ENCODE measurements at places on chromosomes 12 and 14. TPM values are rescaled to one million over a fixed set of nuclear protein-coding genes. Genes with fewer than 3 reads are reported as not detected.

GRCh38 chr12:68971404-68971803 is 38.4 kb upstream of the CPM start:
- H3K4me1 ChIP-seq: no peaks in the 10 kb centered on the region
- no peaks in the 10 kb centered on the region for H3K36me3 ChIP-seq
- no peaks in the 10 kb centered on the region for H3K27me3 ChIP-seq
- DNase-seq: no peak
- no peak overlapping the region for H3K27ac ChIP-seq

SERPINA10 gene
- not detected for total RNA-seq

GRCh38 chr14:74763803-74764531 is 851 bp downstream of the YLPM1 start:
- H3K36me3 ChIP-seq: peaks cover 6% of the 10 kb centered on the region
- peaks cover 27% of the 10 kb centered on the region for H3K4me1 ChIP-seq
- H3K27me3 ChIP-seq: no peaks in the 10 kb centered on the region
- no peak for DNase-seq

DIO2 gene
- total RNA-seq: 38.8 TPM

ANO4 gene
- total RNA-seq: not detected

FAM90A1 gene
- total RNA-seq: not detected

- no peaks in the 10 kb centered on the region for H3K27me3 ChIP-seq
- no peaks in the 10 kb centered on the region for H3K36me3 ChIP-seq
- H3K4me3 ChIP-seq: no peak overlapping the region
- H3K27ac ChIP-seq: no peak overlapping the region
Measured at GRCh38 chr12:59491877-59492276, 104.0 kb upstream of the SLC16A7 start.

DNA sequence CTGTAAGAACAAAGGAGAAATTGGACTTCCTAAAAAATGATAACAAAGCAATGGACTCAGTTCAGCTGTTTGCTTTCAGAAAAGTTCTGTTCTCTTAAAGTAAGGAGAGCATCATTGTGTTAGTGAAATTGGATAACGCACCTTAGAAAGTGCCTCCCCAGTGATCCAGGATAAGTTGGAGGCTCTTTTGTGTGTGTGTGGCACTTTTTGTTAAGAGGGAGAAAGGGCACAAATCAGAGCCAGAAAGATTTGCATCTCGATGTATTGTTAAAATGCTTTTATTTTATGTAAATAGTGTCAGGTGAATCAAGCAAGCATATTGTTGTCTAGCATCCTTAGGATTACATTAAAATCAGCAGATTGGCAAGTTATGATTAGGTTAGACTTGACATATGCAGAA is 2.1 kb downstream of the STK38L start:
- H3K4me1 ChIP-seq: peaks cover 13% of the 10 kb centered on the region
- no peaks in the 10 kb centered on the region for H3K27me3 ChIP-seq
- no peaks in the 10 kb centered on the region for H3K36me3 ChIP-seq
- H3K4me3 ChIP-seq: peak overlapping the region; percentile 99

NPFF gene
- not detected for total RNA-seq

DNA sequence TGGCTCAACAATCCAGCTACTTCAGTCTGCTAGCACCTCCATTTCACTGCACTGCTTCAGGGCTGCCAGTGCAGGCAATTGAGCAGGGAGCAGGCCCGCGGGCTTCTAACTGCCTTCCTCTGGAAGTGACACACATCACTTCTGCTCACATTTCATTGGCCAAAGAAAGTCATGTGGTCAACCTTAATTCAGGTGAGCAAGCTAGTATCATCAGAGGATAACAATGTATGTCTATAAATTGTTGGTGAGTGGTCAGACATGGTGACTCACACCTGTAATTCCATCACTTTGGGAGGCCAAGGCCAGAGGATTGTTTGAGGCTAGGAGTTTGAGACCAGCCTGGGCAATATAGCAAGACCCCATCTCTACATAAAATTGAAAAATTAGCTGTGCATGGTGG is 22.3 kb upstream of the CHGA start:
- H3K36me3 ChIP-seq: no peaks in the 10 kb centered on the region
- no peaks in the 10 kb centered on the region for H3K4me1 ChIP-seq
- H3K27me3 ChIP-seq: peaks cover 6% of the 10 kb centered on the region
- no peak overlapping the region for H3K27ac ChIP-seq
- no peak for DNase-seq
- H3K4me3 ChIP-seq: no peak overlapping the region

- no peak overlapping the region for H3K27ac ChIP-seq
- no peaks in the 10 kb centered on the region for H3K36me3 ChIP-seq
- DNase-seq: no peak
- H3K4me1 ChIP-seq: no peaks in the 10 kb centered on the region
- peaks cover 23% of the 10 kb centered on the region for H3K27me3 ChIP-seq
- no peak overlapping the region for H3K4me3 ChIP-seq
Measured at GRCh38 chr12:113108308-113108707, 27.3 kb downstream of the RASAL1 start.

- H3K27me3 ChIP-seq: no peaks in the 10 kb centered on the region
- no peak for DNase-seq
- H3K36me3 ChIP-seq: no peaks in the 10 kb centered on the region
- no peaks in the 10 kb centered on the region for H3K4me1 ChIP-seq
- H3K4me3 ChIP-seq: no peak overlapping the region
- H3K27ac ChIP-seq: no peak overlapping the region
Measured at GRCh38 chr12:49854976-49855375, 12.1 kb upstream of the BCDIN3D start.

- H3K4me1 ChIP-seq: no peaks in the 10 kb centered on the region
- no peak overlapping the region for H3K4me3 ChIP-seq
- no peak overlapping the region for H3K27ac ChIP-seq
- no peak for DNase-seq
- H3K27me3 ChIP-seq: no peaks in the 10 kb centered on the region
Measured at GRCh38 chr12:89179983-89180382, 172.3 kb downstream of the DUSP6 start.

GRCh38 chr12:95633732-95634465 is 82.6 kb upstream of the USP44 start:
- H3K4me3 ChIP-seq: no peak overlapping the region
- H3K36me3 ChIP-seq: no peaks in the 10 kb centered on the region
- peaks cover 5% of the 10 kb centered on the region for H3K4me1 ChIP-seq
- no peaks in the 10 kb centered on the region for H3K27me3 ChIP-seq
- no peak overlapping the region for H3K27ac ChIP-seq

- no peak overlapping the region for H3K4me3 ChIP-seq
- no peak overlapping the region for H3K27ac ChIP-seq
- H3K4me1 ChIP-seq: no peaks in the 10 kb centered on the region
- H3K36me3 ChIP-seq: peaks cover 8% of the 10 kb centered on the region
Measured at GRCh38 chr12:47876440-47876960, 28.3 kb downstream of the VDR start.

GRCh38 chr12:3342051-3342450 is 149.0 kb upstream of the PRMT8 start:
- no peak overlapping the region for H3K27ac ChIP-seq
- no peak for DNase-seq
- H3K4me1 ChIP-seq: no peaks in the 10 kb centered on the region
- peaks cover 7% of the 10 kb centered on the region for H3K27me3 ChIP-seq
- H3K36me3 ChIP-seq: no peaks in the 10 kb centered on the region

DNA sequence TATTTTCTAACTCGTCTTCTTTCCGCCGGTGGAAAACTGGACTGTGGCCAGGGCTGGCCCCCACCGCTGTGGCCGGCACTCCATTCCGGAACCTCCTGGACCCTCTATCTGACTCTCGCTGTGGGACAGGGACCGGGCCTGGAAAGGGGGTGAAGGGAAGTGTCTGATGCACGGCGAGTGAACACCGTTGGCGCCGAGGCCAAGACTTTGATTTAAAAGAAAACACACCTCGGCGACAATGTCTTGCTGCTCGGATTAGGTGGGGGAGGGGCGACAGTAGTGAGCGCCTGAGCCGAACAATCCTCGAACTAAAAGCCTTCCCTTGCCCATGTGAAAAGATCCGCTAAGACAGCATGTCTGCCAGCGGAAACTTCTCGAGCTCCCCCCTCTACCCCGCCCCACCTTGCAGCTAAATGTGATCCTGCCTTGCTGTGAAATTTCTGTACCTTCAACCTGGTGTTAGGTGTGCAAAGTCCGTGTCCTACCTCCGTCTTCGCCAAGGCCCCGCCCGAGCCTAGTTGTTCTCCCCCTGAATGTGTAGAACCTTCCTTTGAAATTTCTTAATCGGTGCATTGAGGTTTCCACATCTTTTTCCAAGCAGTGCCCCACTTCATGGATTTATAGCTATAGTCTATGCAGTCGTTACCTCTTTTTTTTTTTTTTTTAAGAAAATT is 862 bp upstream of the HOTAIR start:
- H3K4me3 ChIP-seq: peak overlapping the region; percentile 69
- DNase-seq: peak; percentile 53
- peak overlapping the region; percentile 71 for H3K27ac ChIP-seq
- no peaks in the 10 kb centered on the region for H3K27me3 ChIP-seq

- no peak overlapping the region for H3K4me3 ChIP-seq
- no peak for DNase-seq
- H3K27me3 ChIP-seq: no peaks in the 10 kb centered on the region
- H3K4me1 ChIP-seq: no peaks in the 10 kb centered on the region
- H3K36me3 ChIP-seq: no peaks in the 10 kb centered on the region
Measured at GRCh38 chr12:129213551-129213950, 360.3 kb downstream of the GLT1D1 start.

CLEC4C gene
- total RNA-seq: not detected

DNA sequence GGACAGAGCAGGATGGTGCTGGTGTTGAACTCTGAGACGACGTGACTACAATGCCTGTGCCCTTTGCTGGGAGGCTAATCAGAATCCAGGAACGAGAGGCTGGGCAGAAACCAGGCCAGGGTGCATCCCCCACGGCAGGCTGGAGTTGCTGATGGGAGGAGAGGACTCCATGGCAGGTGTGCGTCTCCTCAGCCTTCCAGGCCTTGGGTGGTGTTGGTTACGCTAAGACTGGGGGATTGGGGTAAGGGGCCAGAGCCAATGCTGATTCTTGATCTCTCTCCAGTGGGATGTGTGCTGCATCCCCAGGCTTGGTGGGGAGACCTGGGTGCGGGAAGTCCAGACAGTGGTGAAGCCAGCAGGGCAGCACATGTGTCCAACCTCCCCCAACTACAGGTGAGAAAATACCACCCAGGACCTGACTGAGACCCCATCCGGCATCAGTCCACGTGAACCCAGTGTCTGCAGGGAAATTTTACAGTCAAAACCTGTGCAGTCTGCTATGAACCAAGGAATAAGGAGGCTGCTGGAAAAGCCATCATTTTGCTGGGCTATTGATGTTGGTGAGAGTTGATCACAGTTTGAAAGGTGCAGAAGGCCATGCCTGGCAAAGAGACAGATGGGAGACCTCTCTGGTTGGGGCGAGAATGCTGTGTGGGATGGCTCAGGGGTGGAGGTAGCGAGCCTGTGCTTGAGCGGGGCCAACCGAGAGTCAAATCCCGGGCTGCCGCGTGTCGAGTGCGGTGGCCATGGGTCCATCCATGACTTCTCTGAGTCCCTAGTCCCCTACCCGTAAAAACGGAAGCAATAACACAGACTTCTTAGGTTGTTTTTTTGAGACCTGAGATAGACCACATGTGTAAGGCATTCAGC is 89.8 kb downstream of the NTF3 start:
- no peak overlapping the region for H3K27ac ChIP-seq
- H3K4me1 ChIP-seq: no peaks in the 10 kb centered on the region
- no peaks in the 10 kb centered on the region for H3K36me3 ChIP-seq
- DNase-seq: no peak

GRCh38 chr14:74243051-74243450 is 3.8 kb downstream of the VSX2 start:
- no peak for DNase-seq
- no peaks in the 10 kb centered on the region for H3K36me3 ChIP-seq
- H3K27ac ChIP-seq: no peak overlapping the region
- peaks cover 52% of the 10 kb centered on the region for H3K27me3 ChIP-seq
- H3K4me1 ChIP-seq: peaks cover 23% of the 10 kb centered on the region

TBX3 gene
- total RNA-seq: 46.4 TPM

- H3K4me3 ChIP-seq: no peak overlapping the region
- H3K27me3 ChIP-seq: no peaks in the 10 kb centered on the region
- no peak for DNase-seq
- H3K4me1 ChIP-seq: peaks cover 28% of the 10 kb centered on the region
Measured at GRCh38 chr12:120089796-120090195, 26.8 kb downstream of the RAB35 start.

ANKS1B gene
- 4.8 TPM for total RNA-seq

UBR7 gene
- 22.0 TPM for total RNA-seq

DNA sequence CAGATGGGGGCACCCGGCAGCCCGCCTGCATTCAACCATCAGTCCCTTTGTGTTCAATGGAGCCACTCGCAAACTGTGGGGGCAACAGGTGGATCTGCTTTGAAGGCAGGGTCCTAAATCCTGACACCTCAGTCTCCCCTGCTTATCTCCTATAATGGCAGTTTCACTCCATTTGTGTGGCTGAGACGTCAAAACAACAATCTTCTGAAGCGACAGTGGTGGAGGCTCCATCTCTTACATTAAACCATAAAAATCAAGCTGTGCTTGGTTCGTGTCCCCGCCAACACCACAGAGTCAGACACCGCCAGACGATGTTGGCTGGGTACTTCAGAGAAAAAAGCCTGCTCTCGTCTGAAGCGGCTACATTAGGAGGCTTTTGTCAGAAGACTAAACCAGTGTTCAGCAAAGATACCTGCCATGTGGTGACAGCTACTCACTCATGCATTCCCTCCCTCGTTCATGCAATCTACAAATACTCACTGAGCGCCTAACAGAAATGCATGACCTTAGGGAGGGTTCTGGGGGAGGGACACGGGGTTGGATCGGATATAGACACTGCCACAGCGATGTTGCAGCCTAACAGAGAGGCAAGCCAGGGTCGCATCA is 253.9 kb downstream of the FOXN3 start:
- no peak for DNase-seq
- peaks cover 22% of the 10 kb centered on the region for H3K36me3 ChIP-seq
- peaks cover 30% of the 10 kb centered on the region for H3K4me1 ChIP-seq
- no peak overlapping the region for H3K4me3 ChIP-seq

DNA sequence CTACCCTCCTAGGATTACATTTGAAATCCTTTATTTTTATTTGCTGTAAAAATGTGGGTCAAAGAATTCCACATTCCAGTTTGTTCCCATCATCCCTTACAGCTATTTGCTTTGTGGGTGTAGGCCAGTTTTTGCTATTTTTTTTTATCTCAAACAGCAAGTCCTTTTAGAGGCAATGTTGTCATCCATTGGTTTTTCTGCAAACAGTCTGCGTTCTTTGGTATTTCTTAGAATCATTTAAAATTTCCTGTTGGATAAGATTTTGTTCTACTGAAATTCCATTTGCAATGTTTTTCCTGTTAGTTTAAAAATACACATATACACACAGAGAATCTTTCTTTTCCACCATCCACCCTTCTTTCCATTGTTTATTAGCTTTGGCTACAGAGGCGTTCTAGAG is 53.3 kb upstream of the STK38L start:
- no peaks in the 10 kb centered on the region for H3K36me3 ChIP-seq
- H3K4me1 ChIP-seq: no peaks in the 10 kb centered on the region
- no peak overlapping the region for H3K4me3 ChIP-seq
- DNase-seq: no peak
- H3K27ac ChIP-seq: no peak overlapping the region

DNA sequence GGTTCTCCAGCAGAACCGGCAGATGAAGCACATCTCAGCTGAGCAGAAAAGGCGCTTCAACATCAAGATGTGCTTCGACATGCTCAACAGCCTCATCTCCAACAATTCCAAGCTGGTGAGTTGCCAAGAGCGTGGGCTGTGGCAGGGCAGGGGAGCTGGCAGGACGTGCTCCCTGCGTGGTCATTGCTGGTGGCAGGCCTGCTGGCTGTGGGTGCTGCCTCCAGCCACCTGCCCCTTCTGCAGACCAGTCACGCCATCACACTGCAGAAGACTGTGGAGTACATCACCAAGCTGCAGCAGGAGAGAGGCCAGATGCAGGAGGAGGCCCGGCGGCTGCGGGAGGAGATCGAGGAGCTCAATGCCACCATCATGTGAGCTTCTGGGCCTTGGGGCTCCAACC is 35.8 kb downstream of the IL31 start:
- H3K36me3 ChIP-seq: peaks cover 99% of the 10 kb centered on the region
- H3K4me1 ChIP-seq: peaks cover 33% of the 10 kb centered on the region
- no peak for DNase-seq
